ENCODE measurements at places on chromosomes 2 and 18.
A peak's percentile ranks its signal among the peaks of the same experiment; 100 is the strongest.

- DNase-seq = no peak
Observed at GRCh38 chr2:102285368-102285767, 26.0 kb upstream of the IL1RL1 start.

GRCh38 chr2:217459680-217460405 is 543.0 kb downstream of the TNS1 start:
- peak; percentile 80 for DNase-seq

GRCh38 chr2:179186126-179186525 is 78.5 kb downstream of the SESTD1 start:
- no peak for DNase-seq

GRCh38 chr2:133836691-133837345 is 268.6 kb upstream of the NCKAP5 start:
- no peak for DNase-seq

DNA sequence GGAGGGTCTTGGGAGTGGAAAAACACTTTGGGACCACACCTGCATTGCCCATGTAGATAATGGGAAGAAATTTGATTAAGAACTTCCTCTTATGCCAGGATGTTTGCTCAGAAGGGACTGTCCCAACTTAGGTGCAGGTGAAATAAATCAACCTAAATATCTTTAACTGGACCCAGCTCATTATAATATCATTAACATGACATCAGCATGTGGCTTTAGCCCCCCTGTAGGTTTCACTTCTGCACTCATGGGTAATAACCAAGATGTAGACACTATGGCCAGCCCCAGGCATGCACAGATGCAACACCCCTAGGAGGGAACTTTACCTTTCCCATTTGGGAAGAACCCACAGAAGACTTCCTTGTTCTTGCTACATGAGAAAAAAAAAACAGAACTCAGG is 227.4 kb upstream of the ZNF804A start:
- DNase-seq = no peak
